ENCODE measurements at places on chromosomes 2 and 18. TPM values are rescaled to one million over a fixed set of nuclear protein-coding genes. Genes with fewer than 3 reads are reported as not detected.
A peak's percentile ranks its signal among the peaks of the same experiment; 100 is the strongest.

DNA sequence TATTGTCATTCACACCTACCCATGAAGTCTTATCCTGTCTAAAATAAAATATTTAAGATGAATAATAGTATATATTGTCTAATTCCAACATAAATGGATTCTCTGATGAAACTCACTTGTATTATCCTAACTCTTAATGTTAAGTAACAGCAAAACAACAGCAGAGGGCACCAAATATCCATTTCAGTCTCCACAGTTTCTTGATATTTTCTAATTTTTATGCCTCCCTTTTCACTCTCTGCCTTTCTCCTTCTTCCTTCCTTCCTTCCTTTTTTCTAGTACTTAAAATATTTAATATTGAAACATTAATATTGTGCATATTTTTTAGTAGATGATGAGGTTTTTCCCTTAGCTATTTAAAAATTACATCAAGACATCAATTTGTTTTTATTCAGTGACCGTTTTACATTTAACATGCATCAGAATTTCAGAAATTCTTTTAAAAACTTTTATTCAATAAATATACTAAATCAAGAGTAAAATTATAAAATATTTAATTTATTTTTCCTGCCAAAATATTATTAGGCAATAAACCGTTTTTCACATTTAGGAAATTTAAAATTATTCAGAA, 97.6 kb downstream of the WDR7 start:
- ATAC-seq: no peak

- ATAC-seq: peak; percentile 65
These were observed 67.2 kb downstream of the POLR1A start for GRCh38 chr2:86038291-86039081.

The INHBB gene
- total RNA-seq: not detected

GRCh38 chr2:143936538-143936847, 583.4 kb downstream of the ZEB2 start:
- ATAC-seq: peak; percentile 6

The SULT1C2 gene
- total RNA-seq: not detected

- no peak for ATAC-seq
These were observed 16.4 kb upstream of the ARMC9 start for GRCh38 chr2:231181860-231182512.

The CPO gene
- not detected for total RNA-seq

- ATAC-seq: no peak
These were observed 98.3 kb upstream of the HDAC4 start for GRCh38 chr2:239498981-239499634.

- ATAC-seq: no peak
These were observed 61.9 kb downstream of the XRCC5 start for GRCh38 chr2:216171011-216171410.

The CNRIP1 gene
- not detected for total RNA-seq

GRCh38 chr2:217326238-217327022, 466.6 kb upstream of the TNP1 start:
- ATAC-seq: no peak

The CYS1 gene
- total RNA-seq: not detected

The PUM2 gene
- total RNA-seq: 113 TPM

GRCh38 chr2:71526141-71526540, 72.8 kb downstream of the DYSF start:
- ATAC-seq: no peak

GRCh38 chr2:159592441-159592840, 23.9 kb downstream of the BAZ2B start:
- no peak for ATAC-seq

GRCh38 chr2:203404996-203405395, 76.8 kb downstream of the ABI2 start:
- ATAC-seq: no peak

GRCh38 chr2:177482195-177482594, 89.6 kb downstream of the AGPS start:
- ATAC-seq: no peak

DNA sequence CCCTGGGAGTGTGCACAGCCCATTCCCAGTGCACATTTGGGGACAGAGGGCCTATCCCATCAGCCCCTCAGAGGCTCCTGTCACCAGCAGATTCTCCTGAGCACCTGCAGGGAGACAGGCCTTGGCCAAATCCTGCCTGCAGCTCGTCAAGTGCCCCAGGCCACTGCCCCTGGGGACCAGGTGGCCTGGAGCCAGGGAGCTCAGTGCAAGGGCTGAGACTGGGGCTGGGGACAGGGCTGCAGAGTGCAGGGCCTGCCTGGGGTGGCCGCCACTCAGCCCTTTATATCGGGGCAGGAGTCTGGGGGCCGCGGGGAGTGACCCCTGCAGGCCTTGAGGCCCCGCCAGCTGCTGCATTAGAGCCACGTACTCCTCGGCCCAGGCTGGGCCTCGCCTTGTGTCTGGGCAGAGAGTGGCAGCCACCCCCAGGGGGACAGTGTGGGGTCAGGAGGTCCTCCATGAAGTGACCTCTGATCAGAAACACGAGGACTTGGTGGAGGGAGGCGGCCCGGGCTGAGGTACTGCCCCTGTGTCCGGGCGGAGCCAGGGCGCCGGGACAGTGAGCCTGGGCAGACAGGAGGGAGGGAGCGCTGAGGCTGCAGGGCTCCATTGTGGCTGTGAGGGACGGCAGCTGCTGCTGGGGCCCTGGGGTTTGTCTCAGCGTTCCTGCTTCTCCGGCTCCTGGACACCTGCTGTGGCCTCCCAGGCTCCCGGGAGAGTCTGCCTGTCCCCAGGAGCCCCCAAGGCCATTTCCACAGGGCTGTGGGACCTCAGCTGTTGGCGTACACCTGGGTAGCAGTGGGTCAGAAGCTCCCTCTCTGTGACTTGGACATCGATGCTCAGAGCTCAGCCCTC, 24.2 kb downstream of the GPC1 start:
- ATAC-seq: no peak

- no peak for ATAC-seq
These were observed 13.8 kb upstream of the MRPL19 start for GRCh38 chr2:75632813-75633212.

- no peak for ATAC-seq
These were observed 24.6 kb upstream of the B3GNT7 start for GRCh38 chr2:231370749-231371429.

The CYP26B1 gene
- total RNA-seq: not detected

DNA sequence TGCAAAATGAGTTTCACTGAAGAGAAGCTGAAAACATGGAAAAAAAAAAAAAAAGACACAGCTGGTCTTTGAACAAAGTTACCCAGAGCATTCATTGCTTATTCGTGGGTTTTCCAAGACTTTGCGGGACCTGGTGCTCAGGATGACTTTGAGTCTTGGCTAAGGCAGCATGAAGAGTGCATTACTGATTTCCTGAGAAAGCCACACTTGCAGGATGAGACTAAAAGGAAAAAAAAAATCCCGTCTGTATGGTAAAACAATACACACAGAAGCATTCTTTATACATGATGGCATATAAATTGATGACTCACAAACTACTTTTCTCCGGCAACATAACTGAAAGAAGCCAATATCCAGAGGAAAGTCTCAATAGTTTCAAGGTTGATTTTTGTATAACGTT, 195.4 kb downstream of the SPP2 start:
- ATAC-seq: no peak

GRCh38 chr2:75896779-75897366, 186.2 kb upstream of the GCFC2 start:
- ATAC-seq: no peak

DNA sequence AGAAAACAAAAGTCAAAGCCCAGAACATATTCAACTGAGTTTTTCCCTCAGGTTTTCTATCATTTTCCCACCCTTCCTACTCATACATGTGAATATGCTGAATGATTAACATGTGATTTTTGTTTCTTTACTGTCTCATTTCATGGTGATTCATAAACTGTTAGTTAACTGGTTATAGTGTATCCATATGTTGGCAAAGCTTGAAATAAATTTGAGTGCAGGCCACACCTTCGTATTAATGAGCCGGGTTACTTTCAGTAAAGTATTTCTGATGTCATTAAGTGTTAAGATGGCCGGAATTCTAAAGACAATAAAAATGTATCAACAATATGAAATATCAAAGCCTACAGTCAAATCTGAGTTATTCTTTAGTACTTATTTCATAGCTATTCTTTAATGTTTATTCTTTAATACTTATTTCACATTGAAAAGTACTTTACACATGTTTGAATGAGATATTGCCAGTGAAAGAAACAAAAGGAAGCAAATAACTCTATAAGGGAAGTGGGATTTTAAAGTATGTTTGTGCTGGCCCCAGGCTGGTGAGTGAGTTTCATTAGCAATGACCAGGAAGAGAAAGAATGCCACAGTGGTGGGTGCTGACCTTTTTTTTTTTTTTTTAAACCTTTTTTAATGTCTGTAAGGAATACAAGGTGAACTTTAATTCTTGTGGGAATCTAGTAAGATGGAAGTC, 178.6 kb downstream of the NEDD4L start:
- ATAC-seq: no peak

The MRO gene
- not detected for total RNA-seq

GRCh38 chr2:3482363-3482821, 36.9 kb downstream of the ADI1 start:
- no peak for ATAC-seq

GRCh38 chr2:73852020-73852419, 23.3 kb downstream of the STAMBP start:
- peak; percentile 79 for ATAC-seq

DNA sequence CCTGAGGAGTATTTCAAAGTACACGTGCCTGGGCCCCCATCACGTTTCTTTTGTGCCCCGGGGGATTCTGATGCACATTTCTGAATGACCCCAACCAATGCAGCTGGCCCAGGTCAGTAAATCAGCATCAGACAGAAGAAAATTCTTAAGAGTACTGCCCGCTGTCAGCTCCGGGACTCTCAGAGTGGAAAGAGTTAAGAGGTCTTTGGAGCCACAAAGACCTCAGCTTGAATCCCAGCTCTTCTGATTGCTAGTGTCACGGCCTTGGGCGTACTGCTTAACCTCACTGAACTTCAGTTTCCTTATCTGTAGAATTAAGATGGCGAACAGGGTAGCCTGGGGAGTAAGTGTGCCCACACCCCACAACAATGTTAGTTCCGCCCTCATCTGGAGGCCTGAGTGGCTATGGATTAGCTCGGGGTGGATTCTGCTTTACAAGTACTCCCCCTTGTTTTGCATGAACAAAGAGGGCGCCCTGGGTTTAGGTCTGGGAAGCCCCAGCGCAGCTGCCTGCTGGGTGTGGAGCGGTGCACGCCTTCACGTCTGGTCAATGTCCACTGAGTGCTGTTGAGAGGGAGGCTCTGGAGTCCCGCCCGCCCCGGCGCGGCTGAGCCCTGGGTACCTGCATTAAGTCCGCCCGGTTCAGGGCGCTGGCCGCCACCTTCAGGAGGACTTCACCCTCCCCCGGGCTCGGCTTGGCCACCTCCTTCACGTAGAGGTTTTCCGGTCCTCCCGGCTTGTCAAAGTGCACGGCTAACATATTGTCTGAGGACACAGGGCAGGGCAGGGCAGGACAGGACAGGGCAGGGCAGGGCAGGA, 858 bp downstream of the TP53I3 start:
- peak; percentile 70 for ATAC-seq

The ATP6V1B1 gene
- total RNA-seq: not detected

DNA sequence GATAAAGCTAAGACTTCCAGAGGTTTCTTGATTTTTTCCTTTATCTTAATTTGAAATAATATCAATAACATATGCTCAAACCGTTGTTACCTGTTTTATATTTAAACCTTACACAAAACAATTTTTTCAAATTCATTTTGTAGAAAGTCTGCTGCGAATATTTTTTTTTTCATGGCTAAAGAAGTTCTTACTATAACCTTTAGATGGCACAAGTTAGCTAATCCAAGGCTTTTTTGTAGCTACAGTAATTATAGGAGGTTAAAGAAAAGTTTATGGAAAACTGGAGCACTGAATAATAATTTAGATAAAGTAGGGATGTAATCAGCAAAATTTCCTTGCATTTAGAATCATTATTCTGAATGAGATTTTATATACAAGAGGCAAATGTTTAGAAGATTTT, 78.0 kb upstream of the PNPT1 start:
- ATAC-seq: no peak

DNA sequence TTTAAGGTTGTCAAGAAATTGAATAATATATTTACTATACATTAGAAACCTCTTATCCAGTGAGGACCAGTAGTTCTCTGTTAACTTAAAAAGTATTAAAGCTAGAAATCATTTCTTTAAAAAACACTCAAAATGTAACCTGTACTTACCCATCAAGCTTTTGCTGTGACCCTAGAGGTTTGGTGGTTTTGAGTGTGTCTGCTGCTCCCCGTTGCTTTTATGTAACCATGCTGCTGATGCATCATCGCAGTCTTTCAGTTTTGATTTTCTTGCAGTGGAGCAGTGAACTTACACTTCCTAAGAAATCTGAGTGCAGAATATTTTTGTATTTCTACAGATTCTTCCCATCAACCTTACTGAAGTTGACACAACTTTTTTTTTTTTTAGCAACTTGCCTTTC, 34.2 kb downstream of the MRPS9 start:
- peak; percentile 92 for ATAC-seq

The CRYBA2 gene
- not detected for total RNA-seq

- ATAC-seq: no peak
These were observed 2.5 kb upstream of the FAP start for GRCh38 chr2:162245781-162246180.

DNA sequence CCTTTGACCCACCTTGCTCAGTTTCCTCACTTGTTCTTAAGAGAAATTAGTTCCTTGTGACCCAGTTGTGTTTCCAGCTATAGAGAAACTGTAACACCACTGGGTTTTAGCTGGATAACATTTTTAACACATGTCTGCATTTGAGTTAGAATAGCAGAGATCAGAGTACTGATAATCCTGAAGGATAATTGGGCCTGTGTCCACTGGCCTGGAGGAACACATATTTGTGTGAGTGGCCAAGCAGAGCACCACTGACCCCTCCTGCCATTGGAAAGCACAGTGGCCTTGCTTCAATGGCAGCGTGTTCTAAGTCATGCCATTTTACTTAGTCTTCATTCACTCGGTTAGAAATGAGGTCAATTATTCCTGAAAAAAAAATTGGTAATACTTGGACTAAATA, 42.6 kb downstream of the PKP4 start:
- no peak for ATAC-seq

GRCh38 chr2:150374492-150374891, 113.0 kb downstream of the RND3 start:
- no peak for ATAC-seq

The POTEJ gene
- total RNA-seq: not detected

The ACVR1C gene
- 2.8 TPM for total RNA-seq

GRCh38 chr2:204012072-204012653, 75.6 kb downstream of the ICOS start:
- no peak for ATAC-seq

The FBXO41 gene
- 36.3 TPM for total RNA-seq

DNA sequence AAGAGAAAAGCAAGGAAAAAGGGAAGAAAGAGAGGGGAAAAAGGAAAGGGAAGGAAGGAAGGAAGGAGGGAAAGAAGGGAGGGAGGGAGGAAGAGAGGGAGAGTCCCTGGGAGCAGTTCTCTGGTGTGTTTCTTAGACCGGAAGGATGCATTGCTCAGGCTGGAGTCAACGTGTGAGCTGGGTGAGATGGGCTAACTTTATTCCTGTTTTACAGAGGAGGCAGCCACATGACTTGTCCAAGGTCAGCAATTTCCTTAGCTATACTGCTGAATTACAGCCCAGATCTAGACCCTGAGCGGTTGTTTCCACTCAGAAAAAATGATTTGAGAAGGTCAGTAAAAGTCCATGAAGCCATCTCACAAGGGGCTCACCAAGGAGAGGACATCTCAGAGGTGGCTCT, 86.6 kb upstream of the APCDD1 start:
- ATAC-seq: no peak

Measured in activated T-helper 17 cell treated with anti-CD3 and anti-CD28 coated beads, Interleukin-2, amount 50 U/mL, for 72 hours (primary cell).